ENCODE measurements at places on chromosomes 5 and 9.

- DNase-seq, result no peak
Measured at GRCh38 chr5:139976703-139977102, 66.4 kb downstream of the NRG2 start.

GRCh38 chr5:33180900-33181299, 259.9 kb upstream of the TARS1 start:
- DNase-seq, result no peak

DNA sequence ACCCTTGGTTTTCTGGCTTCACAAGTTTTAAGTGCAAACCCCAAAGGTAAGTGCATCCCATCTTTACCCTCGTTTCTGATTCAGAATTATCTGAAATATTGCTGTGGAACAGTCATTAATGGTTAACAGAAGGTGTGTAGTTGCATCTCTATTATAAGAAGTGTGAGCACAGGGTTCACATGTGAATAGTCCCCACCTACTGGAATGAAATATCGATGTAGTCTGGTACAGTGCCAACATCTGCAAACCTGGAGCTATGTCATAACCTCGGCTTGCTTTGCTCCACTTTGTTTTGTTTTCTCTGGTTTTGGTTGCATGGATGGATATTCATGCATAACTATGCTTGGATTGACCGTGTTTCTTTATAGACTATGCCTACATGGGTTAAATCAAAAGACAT, 12.6 kb downstream of the HTR4 start:
- no peak for DNase-seq

DNA sequence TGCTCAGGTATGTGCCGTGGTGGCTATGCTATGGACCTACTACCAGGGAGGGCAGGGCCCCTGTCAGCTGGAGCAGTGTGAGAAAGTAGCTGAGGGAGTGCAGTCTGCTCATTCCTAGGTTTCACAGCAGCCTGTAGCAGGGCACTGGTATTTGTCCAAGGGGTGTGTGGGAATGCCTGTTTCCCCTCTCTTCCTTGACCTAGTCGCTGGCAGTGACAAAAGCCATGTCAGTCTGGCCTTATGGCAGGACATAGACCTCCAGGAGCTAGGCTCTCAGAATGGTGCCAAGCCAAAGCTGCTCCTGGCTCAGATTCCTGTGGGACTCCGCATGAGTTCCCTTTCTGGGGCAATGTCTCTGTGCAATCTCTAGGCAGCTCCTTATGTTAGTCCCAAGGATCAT, 253.9 kb upstream of the TYRP1 start:
- no peak for DNase-seq

- no peak for DNase-seq
Measured at GRCh38 chr5:157606046-157606445, 30.5 kb upstream of the ADAM19 start.

DNA sequence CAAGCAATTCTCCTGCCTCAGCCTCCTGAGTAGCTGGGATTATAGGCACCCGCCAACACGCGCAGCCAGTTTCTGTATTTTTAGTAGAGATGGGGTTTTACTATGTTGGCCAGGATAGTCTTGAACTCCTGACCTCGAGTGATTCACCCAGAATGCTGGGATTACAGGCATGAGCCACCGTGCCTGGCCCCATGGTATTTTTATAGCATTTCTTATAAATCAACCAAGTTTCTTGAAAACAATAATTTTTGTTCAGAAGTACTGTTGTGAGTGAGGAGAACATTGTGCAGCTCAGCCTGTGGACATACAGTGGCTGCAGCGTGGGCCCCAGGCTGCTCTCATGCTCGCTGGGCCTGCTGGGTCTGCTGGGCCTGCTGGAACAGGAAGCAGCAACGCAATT, 45.3 kb downstream of the MAP1B start:
- DNase-seq, result no peak

DNA sequence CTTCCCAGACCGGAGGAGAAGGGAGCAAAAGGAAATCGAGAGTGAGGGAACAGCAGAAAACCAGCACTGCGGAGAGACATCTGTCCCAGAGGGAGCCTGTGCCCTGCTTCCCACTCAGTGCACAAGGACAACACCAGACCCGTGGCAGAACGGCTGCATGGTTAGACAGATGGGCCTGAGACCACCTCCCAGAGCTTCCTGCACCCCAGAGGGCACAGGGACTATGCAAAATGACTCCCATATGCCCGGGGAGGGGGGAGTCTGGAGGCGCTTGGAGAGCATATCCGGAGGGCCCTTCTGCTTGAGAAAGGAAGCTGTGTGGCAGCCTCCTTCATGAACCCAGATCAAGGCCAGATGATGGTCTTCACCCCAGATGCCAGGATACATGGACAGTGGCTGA, 26.6 kb downstream of the TLX3 start:
- no peak for DNase-seq

- no peak for DNase-seq
Measured at GRCh38 chr5:64637144-64637543, 53.2 kb upstream of the SHISAL2B start.

All from NCI-H226 (cell line).